ENCODE measurements at places on chromosomes 1 and 21.

GRCh38 chr1:201536558-201536957 is 2.4 kb upstream of the NAV1 start:
- DNase-seq: no peak

DNA sequence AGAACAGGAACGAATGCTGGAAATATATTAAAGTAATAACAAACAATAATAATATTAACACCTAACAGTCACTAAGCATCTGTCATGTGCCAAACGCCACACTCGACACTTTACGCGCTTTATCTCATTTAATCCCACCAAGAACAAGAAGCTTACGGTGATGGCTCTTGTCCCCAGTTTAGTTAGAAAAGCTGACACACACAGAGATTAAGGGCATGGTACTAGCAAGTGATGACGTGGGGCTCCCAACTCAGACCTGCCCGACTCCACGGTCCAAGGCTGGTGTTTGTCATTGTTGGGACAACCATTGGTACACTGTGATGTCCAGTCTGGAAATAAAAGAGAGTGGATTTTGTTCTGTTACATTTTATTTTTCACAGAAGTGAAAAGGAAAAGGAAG is 41.1 kb upstream of the KIF26B start:
- no peak for DNase-seq

- DNase-seq: no peak
Observed at GRCh38 chr1:173255214-173255813, 48.2 kb upstream of the TNFSF4 start.

GRCh38 chr1:222525951-222526350 is 22.0 kb downstream of the HHIPL2 start:
- no peak for DNase-seq

DNA sequence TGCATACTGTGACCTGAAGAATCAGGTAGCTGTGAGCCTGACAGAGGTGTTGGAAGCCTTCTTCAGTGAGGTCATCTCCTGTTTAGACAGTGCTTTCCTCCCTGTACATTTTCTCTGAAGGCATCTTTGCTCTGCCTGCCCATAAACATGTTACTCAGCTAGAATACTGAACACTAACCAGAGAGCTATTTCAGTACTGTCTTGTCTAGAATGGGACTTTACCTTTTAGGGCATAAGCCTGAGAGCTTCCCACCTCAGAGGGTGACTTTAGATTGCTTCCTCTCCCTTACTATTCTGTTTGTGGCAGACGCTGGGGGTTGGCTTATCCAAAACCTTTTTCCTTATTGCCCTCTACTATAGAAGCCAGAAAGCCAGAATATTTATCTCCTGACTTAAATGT is 23.3 kb upstream of the ZNF326 start:
- no peak for DNase-seq

- DNase-seq: no peak
Observed at GRCh38 chr1:87170157-87170556, 158.5 kb upstream of the LMO4 start.

- DNase-seq: no peak
Observed at GRCh38 chr1:154536570-154536969, 21.9 kb downstream of the UBE2Q1 start.

DNA sequence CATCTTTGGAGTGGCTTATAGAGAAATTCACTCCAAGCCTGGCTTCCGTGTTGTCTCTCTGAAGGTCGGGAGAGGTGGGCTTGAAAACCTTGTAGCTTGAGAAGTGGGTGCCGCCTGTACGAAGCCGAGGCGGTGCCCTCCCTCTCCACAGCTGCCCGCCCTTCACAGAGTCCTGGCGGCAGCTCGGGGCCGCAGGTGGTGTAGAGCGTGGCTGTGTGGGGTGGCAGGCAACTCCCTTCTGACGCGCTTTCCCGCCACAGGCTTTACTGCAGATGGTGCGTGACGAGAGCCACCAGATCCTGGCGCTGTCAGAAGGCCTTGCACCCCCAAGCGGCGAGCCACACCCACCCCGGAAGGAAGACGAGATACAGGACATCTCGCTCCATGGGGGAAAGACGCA is 33.1 kb upstream of the DIP2A start:
- no peak for DNase-seq

GRCh38 chr1:64631346-64632034 is 113.4 kb upstream of the RAVER2 start:
- DNase-seq: no peak

- DNase-seq: no peak
Observed at GRCh38 chr1:224739997-224740684, 124.0 kb downstream of the CNIH3 start.

GRCh38 chr1:180237869-180238476 is 7.9 kb downstream of the LHX4 start:
- no peak for DNase-seq

GRCh38 chr1:115337633-115338456 is at the start of gene NGF:
NGF (minus strand) TSS chr1:115338249; CDS start chr1:115286795, 51,454 bp downstream.
- DNase-seq: peak; percentile 80

DNA sequence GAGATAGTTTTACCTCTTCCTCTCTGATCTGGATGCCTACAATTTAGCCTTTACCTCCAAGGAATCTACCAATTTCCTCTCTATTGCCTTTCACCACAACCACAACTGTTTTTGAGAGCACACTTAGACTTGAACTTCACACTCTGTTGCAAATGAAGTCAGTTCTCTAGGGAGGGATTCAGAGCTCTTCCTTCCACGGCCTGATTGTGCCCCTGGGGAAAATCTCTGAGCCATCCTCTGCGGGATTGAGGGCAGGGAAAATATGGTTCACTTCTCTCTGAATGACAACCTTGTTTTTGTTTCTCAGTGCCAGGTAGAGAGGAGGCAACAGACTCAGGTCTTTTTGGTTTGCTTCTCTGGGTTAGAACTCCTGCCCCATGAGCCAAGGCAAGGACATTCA is 35.4 kb upstream of the BCL10 start:
- no peak for DNase-seq

DNA sequence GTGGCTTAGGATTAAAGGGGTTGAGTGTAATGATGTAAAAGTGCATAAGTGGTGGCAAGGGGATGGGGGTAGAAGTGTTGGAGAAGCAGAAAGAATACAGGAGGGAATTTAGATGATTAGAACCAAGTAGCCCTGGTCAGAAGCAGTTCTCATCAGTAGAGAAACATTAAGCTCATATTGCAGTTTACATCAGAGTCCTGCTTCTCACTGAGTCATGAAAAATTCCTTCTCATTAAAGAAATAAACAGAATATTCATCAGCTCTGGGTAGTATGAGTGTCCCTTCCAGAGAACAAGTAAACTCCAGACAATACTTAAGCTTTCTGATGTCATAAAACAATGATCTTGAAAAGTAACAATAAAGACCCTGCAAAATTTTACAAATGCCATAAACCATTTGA is 36.5 kb downstream of the LRRIQ3 start:
- DNase-seq: no peak

- DNase-seq: no peak
Observed at GRCh38 chr1:156481527-156481926, 19.0 kb downstream of the MEF2D start.

- no peak for DNase-seq
Observed at GRCh38 chr1:209249280-209249670, 334.2 kb upstream of the CAMK1G start.

GRCh38 chr1:154998201-154998780 is 4.3 kb upstream of the ZBTB7B start:
- DNase-seq: no peak

DNA sequence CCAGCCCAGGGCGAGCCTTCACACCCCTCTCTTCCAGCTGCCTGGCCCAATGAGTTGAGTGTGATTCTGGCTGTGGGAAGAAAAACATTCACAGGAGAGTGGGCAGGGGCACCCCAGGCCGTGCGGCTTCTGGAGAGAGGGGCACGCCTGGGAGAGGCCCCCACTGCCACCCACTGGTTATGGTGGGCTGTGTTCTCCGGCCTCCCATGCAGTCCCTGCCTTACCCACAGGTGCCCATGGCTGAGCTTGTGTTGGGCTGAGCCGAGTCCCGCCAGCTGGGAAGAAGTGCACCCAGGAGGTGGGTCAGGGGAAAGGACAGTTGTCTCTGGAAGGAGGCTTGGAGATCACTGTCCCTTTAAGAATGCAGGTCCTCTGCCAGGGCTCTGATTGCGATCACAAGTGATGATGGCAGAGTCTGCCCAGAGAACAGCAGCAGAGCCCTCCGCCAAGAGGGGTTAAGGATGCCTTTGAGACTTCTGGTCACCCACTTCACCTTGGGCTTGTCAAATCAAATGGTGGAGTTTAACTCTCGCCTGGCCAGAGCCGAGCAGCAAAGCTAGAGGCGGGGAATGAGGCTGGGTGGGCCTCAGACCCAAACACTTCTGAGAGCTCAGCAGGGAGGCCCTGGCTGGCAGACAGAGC is 124.7 kb upstream of the ARHGEF16 start:
- DNase-seq: no peak

DNA sequence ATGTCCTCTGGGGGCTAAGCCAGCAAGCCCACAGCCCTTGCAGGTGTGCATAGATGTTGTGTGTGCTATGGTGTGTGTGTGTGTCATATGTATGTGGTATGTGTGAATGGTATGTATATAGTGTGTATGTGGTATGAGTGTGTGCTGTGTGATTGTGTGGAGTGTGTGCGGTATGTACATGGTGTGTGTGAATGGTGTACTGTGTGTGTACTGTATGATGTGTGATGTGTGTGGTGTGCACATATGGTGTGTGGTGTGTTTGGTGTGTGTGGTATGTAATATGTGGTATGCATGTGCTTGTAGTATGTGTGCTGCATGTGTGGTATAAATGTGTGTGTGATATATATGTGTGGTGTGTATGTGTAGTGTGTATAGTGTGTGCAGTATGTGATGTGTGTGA is 107.0 kb downstream of the CAPN8 start:
- DNase-seq: no peak

- no peak for DNase-seq
Observed at GRCh38 chr1:183552891-183553290, 37.4 kb downstream of the NCF2 start.

GRCh38 chr1:225980005-225980836 is 18.9 kb downstream of the SDE2 start:
- DNase-seq: no peak

- DNase-seq: no peak
Observed at GRCh38 chr21:45152265-45152746, 77.9 kb downstream of the ADARB1 start.

DNA sequence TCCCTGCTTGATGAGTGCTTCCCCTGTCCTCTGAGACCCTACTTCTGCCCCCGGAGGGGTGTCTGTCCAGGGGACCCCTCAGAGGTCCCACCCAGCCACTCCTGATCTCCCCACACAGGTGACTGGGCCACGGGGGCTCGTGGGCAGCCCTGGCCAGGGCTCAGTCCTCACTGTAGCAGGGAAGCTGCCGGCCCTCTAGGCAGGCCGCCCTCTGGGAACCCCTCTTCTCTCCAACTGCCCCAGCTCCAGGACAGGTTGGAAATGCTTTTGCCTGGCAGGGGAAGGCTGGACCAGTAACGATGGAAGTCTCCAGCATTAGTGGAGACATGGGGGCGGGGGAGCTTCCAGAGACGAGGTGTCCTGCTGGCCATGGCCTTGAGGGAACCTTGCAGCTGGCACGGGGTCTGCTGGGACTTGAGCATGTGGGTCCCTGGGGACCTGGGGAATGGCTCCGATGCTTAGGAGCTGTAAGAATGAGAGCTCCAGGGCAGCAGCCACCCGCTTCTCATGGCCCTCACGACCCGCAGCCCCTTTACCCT is 3.1 kb upstream of the FNDC10 start:
- DNase-seq: no peak

GRCh38 chr1:205480349-205480985 is 24.0 kb upstream of the CDK18 start:
- no peak for DNase-seq

DNA sequence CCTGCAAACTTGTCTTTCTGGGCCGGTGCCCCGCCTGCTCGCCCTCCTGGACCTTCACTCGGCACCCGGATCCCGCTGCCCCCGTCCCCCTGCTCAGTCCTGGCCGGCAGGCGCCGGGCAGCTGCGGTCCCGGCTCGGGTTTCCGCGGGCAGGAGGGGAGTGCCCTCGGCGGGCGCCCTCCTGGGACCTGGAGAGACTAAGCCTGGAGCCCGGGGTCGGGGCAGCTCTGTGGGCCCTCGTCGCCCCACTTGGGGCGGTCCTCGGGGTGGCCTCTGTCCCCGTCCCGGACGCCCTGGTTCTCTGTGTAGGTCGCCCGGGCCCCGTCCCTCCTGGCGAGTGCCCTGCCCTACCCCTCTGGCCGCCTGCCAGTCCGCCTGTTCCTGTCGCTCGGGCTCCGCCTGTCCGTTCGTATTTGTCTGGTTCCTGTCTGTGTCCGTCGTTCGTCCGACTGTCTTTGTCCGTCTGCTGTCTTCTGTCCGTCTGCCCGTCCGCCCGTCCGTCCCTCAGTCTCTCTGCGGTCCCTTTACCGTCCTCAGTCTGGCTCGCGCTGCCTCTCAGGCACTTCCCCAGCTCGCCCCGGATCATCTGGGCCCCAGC is 490 bp downstream of the SERINC2 start:
- DNase-seq: peak; percentile 35

DNA sequence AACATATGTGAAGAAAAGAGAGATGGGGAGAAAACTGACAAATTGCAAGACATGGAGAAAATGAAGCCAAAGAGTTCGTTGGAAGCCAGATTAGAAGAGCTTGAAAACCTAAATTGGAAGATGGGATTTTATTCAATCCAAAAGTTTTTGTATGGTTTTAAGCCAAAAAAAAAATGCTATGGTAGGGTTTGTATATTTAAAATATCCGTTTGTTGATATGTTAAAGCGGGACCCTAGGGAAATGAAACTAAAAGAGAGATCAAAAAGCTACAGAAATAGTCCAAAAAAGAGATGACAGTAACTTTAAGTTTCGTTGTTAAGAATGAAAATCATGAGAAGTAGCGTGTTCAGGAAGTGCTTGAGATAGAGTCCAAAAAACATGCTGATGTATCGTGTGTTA is 617.7 kb upstream of the ADGRL2 start:
- DNase-seq: no peak

GRCh38 chr1:168271636-168272035 is 9.0 kb upstream of the TBX19 start:
- no peak for DNase-seq

DNA sequence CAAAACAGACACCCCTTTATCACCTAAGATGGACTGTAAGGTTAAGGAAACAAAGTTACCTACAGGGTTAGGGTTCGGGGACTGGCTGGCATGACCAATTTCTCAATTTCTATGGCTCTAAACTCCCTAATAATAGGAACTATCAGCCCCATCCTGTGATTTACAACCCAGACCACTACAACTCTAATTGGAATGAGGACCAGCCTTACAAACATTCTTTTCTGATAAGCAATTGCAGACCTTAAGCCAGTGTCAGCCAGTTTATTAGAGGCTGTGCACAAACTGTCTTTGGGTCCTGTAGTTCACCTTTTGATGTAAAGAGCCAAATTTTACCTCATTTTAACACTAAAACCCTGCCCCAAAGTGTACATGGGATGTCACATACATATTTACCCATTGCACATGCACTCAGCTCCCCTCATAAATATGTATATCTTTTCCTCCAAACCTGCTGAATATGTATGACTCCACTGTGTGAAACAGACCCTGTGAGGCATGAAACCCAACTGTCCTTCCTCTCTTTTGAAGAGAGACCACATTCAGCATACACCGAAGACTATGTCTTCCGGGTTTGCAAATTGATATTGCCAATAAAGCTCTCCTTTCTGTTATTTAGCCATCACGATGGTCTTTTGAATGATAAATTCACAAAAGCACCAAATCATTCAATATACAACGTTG is 7.3 kb upstream of the APP start:
- DNase-seq: no peak
